ENCODE measurements at places on chromosomes 4 and X.
A peak's percentile ranks its signal among the peaks of the same experiment; 100 is the strongest.

DNA sequence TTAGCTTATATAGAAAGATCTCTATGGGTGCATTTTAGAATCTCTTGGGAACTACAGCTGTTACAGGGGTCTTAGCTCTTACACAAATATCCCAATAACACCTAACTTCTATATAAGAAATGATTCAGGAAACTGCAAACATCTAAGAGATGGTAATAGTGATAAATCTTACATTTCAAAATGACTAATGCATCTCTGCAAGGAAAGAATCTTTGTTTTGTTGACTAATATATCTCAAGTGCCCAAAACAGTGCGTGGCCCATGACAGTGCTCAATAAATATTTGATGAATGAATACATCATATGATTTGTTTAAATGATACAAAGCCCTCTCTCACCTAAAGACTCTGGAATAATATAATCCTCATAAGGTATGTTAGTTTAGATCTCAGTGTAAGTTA, 47.5 kb downstream of the CENPE start:
- DNase-seq, result no peak

- peak; percentile 20 for DNase-seq
Observed at GRCh38 chr4:56906489-56907393, 959 bp upstream of the REST start.

DNA sequence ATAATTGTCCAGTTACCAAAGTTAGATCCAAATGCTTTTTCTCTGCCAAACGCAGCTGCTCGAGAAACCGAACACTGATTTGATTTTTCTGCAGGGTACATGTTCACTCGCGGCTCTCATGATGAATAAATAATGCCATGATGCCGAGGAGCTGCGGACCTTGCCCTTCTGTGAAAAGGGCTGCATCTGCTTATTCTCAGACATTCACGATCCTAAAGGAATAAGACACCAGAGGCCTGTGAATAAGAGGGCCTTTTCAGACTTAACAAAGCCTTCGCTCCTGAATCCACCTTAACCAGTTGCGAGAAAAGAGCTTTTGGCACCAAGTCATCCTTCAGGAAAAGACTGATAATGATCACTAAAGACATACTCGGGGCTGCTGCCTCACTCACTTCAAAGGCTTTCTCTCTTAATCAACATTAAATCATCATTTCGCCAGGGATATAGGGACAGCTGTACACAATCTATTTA, 147.5 kb downstream of the FBXO8 start:
- DNase-seq, result no peak

DNA sequence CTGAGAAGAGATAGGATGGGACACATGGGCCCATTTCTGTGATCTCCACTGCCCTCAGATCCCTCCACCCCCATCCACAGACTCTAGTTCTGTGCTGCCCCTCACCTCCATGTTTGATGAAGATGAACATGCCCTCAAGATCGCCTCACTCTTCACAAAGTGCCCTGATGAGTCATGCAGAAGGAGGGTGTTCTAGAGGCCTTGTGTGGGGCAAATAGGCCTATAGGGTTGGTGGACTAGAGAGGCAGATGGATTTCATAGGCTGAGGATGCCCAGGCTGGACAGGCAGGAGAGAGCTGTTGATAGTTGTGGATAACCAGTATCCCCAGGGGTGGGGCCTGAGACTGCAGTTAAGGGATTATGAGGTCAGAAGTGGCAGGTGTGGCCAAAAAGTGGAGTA, at the start of gene CXorf65:
CXorf65 (minus strand) TSS at position 314 of the 400 bp plus-strand sequence; CDS start at position 130, 184 bp downstream.
- no peak for DNase-seq

DNA sequence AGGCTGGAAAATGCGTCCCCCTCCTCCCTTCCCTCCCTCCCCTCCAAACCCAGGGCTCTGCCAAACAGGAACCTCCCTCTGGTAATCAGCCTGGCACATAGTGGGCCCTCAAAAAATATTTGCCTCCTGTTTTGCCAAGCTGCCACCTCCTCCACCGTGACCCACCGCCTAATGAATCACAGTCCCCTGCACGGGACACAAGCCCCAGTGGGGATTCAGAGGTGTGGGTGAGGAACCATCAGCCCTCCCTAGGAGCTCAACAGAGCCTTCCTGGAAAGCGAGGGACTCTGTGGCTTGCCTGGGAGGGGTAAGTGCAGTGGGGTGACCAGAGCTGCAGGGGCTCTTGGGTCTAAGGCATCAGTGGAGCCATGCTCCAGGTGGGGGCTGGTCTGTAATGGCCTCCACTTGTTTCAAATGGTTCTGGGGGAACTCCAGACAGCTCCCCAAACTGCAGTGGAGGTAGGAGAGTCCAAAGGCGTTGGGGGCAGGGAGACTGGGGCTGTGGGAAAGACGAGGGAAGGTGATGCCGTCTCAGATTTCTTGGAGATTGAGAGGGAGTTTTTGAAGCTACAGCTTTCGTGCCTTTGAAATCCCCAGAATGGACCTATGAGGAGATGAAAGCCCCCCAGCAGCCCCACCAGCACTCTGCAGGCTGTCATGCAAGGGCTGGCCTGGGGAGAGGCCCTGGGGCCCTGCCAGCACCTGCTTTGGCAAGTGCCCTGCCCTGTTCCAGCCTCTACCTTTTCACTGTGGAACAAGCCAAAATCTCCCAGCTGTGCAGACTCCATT, 1.0 kb upstream of the PPP2R2C start:
- DNase-seq, result no peak

DNA sequence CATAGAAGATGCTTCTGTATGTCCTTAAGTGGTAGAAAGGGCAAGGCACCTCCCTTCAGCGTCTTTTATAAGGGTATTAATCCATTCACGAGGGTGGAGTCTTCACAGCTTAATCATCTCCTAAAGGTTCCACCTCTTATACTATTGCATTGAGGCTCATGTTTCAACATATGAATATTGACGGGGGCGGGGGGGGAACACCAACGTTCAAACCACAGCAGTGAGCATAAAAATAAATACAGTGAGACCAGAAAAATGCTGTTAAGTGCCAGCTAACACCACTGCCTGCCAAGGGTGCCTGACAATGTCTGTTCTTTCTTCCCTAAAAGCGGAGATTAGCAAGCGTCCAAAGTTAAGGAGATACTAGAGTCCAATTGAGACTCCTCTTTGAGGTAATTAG, 323.3 kb downstream of the STK32B start:
- DNase-seq, result no peak

- DNase-seq, result no peak
Observed at GRCh38 chr4:3464349-3464905, 1.3 kb downstream of the DOK7 start.

- no peak for DNase-seq
Observed at GRCh38 chrX:152137771-152138387, 498 bp downstream of the MAGEA10 start.

DNA sequence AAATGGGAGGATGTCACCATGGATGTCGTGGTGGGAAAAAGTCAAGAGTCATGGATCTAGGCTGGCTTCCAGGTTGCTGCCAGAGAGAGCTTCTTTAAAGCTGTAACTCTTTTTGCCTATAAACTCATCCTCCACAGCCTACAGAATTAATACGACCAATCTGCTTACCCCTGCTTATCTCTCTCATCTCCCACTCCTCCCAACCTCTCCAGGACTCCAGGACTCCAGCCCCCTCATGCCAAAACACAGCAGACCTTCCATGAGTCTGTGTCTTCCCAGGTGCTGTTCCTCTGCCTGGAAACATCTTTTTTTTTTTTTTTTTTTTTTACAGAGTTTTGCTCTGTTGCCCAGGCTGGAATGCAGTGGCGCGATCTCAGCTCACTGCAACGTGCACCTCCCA, 15.3 kb upstream of the SLC10A4 start:
- no peak for DNase-seq

DNA sequence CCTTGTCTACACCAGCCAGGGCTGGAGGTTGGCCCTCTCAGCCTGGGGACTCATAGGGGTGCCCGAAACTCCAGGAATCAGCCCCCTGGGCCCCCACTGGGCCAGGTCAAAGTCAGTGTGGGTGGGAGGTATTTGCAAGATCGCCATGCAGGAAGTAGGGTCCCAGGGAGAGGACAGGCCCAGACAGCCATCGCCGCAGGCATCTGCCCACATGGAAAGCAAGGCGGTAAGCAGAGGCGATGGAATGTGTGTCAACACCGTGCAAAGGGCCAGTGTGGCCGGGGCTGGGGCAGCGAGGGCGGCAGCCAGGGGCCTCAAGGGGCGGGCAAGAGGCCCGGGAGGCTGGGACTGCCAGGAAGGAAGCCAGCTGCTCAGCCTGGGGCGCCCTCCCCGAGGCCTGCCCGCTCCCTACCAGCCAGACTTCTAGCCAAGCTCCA, 19.3 kb upstream of the DUSP9 start:
- DNase-seq, result no peak

DNA sequence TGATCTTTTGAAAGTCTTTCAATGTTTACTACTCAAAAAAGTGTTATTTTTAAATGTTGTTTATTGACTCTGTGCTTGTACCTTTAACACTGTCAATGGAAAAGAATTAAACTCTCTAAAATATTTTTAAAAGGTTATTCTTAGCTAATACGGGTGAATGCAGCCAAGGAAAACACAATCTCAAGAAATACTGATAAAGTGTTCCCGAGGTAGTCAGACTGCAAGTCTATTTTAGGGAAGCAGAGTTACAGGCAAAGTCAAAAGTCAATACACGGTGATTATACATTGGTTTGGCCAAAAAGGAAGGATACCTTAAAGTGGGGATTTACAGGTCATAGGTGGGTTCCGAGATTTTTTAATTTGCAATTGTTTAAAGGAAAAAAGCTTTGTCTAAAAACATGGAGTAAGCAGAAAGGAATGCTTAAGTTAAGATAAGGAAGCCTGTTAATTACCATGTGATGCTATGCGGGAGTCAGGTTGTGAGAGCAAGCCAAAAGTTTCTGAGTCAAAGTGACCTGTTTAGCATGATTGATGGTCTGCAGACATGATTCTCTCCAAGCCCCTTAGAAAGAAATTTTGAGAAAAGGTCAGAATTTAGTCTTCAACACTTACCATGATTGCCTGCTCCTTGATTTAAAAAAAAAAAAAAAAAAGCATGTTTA, 288.4 kb downstream of the KLHL4 start:
- DNase-seq, result no peak

DNA sequence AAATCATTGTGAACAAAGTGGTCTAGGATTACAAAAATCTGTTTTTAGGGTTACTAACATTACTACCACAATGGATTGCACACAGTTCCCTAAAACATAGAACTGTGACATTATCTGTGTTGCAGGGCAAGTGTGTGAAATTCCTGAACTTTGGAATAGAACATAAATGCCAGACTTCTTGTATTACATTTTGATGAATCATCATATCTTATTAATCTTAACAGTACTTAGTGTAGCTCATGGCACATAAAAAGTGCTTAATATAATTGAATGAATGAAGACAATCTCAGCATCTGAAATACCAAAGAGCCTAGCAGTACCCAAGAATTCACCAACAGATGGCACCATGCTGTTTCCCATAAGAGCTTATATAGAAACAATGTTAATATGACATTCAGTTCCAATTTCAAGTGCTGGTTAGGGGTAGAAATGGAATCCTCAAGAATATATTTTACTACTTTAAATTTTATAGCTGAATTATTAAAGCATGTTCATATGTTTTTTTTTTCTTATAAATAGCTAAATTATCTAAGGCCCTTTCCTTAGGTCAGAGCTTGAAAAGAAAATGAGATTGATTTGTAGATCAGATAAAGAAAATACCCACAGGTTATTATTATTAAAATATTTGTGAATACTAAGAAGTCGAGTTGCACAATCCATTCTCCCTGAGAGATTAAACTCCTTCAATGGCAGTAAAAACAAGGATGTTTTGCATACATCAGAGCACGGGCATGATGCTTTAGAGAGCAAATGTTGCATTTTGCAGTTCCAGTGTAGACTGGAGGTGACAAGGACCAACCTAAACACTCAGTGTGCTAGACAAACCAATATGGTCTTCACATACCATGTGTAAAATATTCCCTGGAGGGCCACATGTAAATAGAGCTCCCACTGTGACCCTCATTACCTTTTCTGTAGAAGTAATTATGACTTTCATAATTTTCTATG, 25.7 kb upstream of the SHISA3 start:
- DNase-seq, result no peak

DNA sequence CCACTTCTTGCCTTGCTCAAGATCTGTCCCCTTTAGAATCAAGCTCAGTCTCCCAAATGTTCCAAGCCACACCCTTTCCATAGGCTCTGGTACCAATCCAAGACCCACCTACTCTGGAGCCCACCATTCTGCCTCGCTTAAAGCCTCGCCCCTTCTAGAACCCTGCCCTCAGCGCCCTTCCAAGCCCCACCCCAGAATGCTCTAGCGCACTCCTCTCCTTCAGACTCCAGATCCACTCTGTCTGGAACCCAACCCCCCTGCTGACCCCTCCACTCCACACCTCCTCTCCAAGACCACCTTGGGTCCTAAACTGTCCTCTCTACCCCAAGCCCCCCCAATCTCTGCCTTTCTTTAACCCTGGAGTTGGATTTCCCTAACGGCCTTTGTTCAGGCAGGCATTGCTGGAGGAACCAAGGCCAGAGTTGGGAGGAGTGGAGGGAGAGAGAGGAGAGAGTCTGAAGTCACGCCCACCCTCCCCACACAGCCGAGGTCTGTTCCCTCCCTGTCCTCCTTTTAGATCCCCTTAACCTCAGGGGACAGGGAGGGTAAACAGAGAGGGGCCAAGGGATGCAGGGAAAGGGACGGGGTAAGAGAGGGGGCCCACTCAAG, 2.4 kb upstream of the PRICKLE3 start:
- no peak for DNase-seq

- no peak for DNase-seq
Observed at GRCh38 chrX:28979877-28980276, 392.6 kb downstream of the IL1RAPL1 start.

DNA sequence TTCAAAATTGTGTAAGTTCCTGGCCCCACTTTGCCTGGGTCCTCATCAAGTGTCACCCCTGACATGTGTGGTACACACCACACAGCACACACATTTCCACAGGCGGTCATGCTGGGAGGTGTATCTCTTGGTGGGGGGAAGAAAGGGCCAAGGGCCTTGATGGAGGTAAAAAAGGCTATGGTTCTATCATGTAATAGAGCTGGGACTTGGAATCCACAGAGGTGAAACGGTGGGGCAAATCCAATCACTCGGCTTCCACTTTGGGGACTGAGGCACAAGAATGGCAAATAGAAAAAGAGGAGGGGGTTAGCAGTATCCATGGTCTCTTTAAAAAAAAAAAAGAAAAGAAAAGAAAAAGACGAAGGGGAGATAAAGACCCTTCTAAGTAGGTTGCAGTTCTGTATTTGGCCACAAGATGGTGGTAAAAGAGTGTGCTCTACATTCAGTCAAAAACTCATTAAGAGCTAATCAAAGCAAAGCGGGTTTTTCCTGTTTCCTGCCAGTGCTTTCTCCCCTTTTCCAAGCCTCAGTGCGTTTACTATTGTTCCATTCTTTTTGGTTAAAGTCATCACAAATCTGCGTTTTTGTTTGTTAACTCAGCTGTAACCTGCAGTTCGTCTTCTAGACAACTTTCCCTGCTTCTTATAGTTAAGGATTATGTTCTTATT, 37.0 kb upstream of the ATP6AP2 start:
- no peak for DNase-seq

GRCh38 chr4:21134994-21135393, 434.7 kb downstream of the PACRGL start:
- no peak for DNase-seq

GRCh38 chrX:19772096-19772821, 115.1 kb downstream of the SH3KBP1 start:
- DNase-seq, result no peak

- DNase-seq, result no peak
Observed at GRCh38 chr4:87622303-87622702, 14.0 kb downstream of the DSPP start.

- no peak for DNase-seq
Observed at GRCh38 chr4:172573899-172574298, 594.7 kb upstream of the GALNT7 start.
